ENCODE measurements at places on chromosomes 4 and X.

DNA sequence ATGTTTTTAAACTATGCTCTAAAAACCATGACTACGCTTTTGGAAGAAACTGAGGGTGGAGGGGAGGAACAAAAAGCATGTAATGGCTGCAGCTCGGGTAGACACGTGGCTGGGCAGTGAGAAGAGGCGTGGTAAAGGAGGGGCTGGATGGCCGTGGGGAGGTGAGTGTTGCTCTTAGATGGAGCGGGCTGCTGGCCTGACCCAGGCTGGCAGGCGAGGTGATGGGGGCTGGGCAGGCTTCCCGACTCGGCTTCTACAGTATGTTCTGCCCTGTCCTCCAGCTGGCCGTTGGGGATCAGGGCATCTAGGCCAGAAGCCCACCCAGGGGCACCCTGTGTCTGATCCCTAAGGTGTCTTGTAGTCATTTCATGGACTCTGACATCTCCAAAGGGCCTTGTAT, 60.7 kb downstream of the EFHC2 start:
- DNase-seq: no peak

- no peak for DNase-seq
These were observed 149.3 kb downstream of the SOWAHB start for GRCh38 chr4:76748649-76749048.

DNA sequence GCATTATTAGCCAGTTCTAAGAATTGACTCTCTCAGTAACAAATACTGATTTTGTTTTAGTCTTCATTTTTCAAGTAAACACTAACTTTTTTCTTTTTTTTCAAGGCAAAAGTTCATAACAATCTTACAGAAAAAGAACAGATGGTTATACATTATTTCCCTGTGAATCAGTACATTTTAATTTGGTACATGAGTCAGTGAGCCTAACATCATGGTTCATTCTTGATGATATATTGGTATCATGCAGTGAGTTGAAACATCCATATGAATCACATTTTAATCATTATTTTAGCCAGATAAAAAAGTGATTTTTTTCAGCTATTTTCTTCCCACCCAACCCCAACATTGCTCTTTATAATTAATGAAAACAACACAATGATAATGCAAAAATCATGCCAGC, 184.3 kb upstream of the TACR3 start:
- DNase-seq: no peak

DNA sequence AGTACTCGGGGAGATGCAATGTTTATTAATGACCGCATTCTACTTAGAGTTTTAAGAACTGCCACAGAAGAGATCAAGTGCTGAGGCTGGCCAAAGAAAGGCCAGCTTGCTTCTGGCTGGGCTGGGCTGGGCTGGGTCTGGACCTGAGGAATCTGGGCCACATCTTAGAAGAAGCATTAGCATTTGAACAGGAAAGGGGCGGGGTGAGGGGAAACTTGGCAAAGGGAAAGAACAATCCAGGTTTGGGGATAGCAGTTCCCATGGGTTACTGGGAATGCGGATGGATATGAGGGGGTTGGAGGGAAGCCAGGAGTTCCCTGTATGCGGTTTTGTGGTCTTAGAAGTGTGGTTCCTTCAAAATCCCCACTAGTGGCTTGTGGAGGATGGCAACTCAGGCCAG, 83.3 kb downstream of the CLDN34 start:
- peak; percentile 31 for DNase-seq

- no peak for DNase-seq
These were observed 305.7 kb upstream of the SLIT2 start for GRCh38 chr4:19945979-19946380.

GRCh38 chr4:59685626-59686025, 1514.5 kb upstream of the ADGRL3 start:
- DNase-seq: no peak

DNA sequence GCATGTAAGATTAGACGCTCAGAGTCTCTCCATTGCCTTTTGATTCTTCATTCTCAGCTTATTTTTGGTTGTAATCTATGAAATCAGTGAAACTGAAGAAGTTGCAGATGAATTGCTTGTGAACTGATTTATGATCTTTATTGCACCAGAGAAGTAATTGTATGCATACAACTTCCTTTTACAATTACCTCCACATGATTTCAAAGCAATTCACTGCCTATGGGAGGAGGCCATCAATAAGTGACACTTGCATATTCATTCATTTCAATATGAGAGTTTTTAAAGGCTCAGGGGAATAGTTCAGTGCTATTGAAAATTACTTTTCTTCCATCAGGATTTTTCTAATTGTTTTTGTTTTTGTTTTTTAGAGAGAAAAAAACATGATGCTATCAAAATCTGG, 222.3 kb downstream of the NKX6-1 start:
- no peak for DNase-seq

DNA sequence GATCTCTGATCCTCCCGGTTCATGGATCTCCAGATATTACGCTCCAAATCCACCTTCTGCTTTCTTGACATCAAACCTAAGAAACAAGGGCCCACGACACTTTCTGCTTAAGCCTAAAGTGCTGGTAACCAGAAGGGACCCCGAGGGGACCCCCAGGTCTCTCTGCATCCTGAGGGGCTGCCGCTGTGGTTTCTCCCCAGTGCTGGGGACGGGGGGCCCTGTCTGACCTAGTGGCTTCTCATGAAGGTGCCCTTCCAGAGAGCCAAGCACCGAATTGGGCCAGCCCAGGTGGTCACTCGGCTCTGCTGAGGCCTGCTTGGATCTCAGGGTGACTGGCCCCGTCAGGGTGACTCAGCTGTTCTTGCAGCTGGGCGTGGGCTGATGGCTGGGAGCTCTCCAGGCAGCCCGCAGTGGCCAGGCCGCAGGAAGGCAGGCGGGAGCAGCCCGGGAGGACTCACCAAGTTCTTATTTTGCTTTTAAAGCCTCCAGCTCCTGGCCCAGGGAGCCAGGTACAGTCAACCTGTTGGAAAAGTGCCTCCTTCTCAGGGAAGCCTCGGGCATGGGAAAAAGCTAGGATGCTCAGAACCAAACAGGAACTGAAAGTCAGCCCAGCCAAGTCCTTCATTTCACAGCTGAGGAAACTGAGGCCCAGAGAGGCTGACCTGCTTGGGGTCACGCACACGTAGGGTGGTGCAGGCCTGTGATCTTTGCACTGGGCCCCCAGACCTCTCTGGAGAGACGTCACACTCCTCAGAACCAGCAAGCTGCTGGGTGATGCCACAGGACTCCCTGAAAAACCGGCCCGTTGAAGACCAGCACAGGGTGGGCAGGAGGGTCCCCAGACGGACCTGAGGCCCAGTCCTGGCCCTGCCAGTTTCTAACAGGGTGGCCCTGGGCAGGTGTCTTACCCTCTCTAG, 16.7 kb downstream of the BLOC1S4 start:
- DNase-seq: peak; percentile 34

DNA sequence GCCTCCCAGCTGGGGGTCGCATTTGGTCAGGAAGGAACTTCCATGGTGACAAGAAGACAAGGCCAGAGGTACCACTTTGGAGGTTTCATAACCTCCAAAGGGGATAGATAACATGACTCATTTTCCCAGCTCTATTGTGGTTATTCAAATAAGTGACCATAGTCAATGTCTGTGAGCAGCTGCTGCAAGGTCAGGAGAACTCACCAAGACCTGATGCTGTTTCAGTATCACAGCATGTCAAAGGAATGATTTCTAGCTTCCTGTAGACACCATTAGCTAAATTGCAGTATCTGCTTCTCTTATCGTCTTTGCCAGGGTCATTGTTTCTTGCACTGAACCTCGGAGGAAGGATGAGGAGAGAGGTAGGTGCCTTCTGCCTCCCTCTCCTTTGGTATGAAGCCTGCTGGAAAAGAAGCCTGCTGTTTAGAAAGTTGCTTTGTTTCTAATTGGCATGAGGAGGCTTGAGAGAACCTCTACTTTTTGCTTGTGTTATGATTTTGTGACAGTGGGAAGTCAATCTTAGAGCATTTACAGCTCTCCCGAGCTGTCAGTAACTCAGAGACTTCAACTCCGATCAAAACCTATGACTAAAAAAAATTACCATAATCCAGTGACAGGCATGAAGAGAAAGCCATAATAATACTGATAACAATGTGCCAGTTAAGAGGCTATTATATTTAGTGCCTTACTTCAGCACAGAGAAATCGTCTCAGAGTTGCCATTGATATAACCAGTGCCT, 38.0 kb upstream of the GATB start:
- DNase-seq: no peak

DNA sequence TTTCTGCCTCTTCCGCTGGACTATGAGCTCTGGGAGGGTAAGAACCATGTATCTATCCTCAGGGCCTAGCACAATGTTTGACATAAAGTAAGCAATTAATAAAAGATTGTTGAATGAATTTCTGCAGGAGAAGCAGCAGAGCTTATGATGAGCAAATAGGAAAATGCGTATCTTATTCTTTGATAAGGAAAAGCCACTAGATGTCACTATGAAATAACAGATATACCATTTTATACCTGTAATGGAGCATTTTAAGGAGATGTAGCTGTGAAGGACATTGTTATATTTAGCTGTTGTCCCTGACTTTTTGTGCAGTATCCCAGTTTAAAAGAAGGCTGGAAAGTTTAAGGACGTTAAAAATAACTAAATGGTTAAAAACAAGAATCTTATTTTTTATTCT, 147.2 kb upstream of the MBNL3 start:
- DNase-seq: no peak

DNA sequence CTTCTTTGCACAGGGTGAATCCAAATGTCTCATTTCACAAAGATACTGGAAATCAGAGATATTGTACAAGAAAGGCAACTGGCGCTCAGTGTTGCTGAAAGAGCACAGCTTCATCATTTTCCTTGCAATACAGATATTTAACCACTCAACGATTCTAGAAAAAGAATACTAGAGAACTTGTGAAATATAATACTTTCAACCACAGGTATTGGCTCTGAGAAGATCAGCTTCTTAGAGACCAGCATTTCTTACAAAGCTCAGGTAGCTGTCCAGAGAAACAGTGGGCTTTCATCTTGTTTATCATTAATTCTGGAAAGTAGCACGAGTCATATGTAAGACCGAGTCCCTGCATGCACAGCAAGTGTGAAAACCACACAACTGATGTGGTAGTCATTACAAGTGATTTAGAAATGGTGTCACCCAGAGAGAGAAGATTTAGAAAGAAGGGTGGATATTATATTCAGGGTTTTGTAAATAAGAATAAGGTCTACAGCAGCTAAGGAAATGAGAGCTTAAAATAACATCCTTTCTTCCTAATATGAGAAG, 7.8 kb upstream of the PPARGC1A start:
- no peak for DNase-seq

GRCh38 chr4:85793233-85793585, 318.3 kb downstream of the ARHGAP24 start:
- DNase-seq: no peak

GRCh38 chr4:10521424-10521823, 64.2 kb upstream of the ZNF518B start:
- DNase-seq: no peak

- no peak for DNase-seq
These were observed 671 bp upstream of the FHIP1A start for GRCh38 chr4:151408380-151408629.

DNA sequence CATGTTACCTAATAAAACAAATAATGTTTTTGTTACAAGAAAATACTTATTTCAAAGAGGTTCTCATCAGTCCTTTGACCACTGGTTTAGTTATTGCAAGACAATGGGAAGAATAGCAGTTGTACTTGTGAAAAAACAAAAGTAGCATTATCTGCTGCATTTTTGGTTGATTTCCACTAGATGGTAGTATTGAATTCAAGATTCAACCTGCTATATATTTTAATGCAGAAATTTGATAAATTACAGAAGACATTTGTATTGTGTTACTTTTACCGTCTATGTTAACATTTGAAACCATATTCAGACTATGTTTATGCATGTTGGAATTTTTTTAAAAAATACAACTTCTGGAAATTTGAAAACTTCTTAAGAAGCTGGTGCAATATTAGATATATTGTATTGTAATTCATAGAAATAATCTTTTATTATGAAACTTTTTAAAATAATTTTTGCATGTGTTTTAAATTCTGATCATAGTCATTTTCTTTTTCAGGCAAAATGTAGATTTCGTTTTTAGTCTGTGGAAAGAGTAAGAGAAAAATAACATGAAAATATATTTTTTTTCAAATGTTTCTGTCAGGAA, 56.4 kb downstream of the SPCS3 start:
- no peak for DNase-seq

DNA sequence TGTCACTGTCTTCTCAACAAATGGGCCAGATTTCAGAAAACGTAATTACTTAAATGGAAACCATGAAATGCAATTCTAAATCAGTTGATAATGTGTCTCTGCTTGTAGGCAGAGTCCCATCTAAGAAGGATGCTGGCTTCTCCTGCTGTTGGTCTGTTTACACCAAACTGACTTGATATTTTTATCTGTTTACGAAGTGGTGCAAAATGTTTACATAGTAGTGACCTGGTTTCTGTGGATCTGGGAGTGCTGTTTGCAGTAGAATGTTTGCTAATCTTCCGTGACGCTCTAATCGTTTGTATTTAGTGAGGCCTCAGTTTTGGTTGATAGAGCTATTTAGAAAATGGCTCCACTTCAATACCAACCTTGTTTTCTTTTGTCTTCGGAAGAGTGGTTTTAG, 213.5 kb downstream of the VEGFC start:
- DNase-seq: no peak

Data from substantia nigra (tissue), 51 donors.